NCI-H510A treated with DMSO at 0.1 percent for 48 hours (cell line): ENCODE measurements at places on chromosomes 1 and 21.

DNA sequence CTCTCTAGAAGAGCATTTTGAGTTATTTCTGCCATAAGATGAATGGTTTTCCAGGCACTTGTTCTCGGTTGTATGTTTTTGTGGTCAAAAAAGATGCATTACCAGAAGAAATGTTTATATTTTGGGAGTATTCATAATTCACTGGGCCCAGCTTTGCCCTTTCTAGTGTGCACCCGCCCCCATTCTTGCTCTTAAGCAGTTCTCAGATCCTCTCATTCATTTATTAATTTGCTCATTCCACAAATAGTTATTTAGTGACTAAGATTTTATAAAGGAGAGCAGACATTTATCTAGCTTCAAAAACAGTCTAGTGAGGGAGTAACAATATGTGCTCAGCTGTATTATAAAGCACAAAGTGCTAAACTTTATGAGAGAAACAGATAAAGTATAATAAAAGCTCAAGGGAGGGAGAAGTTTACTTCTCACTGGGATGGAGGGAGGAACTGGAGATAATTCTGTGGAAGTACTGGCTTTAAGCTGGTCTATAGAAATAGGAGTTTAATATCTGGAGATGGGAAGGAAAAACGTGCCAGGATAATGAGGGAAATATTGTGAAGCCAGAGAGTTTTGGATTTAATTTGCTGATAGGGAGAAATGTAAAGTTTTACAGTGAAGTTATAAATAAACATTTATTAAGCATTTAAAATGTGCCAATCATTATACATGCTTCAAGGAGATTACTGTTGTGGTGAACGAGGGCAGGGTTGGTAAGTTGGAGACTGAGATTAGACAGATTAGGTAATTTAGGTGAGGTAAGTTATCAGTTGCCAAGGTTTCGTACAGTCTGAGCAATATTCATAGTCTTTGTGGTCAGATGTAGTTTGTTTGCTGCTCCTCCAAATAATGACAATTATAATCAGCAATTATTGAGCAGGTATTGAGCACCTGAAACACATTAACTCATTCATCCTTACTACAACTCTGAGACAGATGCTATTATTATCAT is 9.1 kb upstream of the MACF1 start:
- DNase-seq = no peak

DNA sequence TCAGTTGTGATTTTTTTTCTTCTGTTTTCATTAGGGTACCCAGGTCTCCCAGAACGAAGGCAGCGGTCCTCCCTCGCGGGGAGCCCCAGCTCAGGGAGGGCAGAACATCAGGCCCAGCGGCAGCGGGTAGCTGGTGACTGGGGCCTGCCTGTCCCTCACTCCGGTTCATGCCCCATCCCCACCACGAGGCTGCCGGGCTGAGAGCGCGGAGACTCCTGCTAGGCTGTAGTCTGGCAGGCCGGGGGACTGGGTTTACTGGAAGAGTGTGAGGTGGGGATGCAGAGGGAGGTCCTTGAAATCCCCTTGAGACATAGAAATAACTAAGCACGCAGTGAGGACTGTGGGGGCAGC is 10.5 kb downstream of the BRINP2 start:
- no peak for DNase-seq

- no peak for DNase-seq
These were observed 394.1 kb downstream of the MATN1 start for GRCh38 chr1:30329263-30329753.

- no peak for DNase-seq
These were observed 18.5 kb upstream of the LHX8 start for GRCh38 chr1:75115654-75116053.

DNA sequence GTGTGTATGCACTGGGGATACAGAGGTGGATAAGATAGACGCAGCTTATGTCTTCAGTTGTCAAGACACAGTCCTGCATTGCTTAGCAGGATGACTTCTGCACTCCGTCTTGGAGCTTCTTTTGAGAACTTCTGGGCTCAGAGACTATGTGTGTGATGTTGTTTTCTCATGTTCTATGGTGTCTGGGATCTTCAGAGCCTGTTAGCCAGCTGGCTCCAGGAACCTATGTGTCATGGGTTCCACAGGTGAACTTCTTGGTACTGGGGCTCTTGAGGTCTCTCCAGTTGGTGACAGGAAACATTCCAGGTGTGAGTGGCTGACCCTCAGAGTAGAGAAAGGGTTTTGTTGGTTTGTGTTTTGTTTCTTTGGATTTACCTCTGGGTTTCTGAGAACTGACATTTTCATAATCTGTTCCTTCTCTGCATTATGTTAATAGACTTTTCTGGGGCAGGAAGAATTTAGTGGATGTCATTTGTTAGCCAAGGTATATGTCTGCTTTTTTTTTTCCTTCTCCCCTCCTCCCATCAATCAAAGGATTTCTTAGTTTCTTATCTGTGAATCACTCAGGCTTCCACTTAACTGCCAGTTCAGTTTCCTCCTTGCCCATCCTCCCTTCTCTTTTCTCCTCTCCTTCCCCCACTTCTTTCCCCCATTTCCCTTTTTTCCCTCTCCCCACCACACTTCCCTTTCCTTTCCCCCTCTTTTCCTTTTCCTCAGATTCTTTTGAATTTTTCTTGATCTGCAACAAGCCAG is 18.1 kb downstream of the FGGY start:
- DNase-seq = no peak

- no peak for DNase-seq
These were observed 6.8 kb upstream of the OTUD7B start for GRCh38 chr1:150017206-150017750.
